Germinal center (tissue), 1 donor: ENCODE measurements at places on chromosomes 13 and 19.

DNA sequence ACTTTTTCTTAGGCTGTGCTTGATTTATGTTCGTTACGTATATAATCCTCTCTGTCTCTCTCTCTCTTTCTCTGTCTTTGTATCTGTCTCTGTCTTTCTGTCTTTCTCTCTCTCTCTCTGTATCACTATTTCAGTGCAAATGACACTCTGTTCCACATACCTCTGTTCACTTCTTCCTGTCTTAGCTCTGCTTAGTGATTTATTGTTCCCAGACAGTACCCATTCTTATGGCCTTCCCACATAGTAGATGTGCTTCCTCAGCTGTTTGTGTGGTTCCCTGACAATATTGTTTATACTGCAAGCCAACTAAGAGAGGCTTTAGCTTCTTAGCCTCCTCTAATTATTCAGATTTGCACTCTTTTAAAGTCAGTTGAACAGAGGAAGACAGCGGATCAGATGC, 1244.2 kb downstream of the DIAPH3 start:
- no peak for DNase-seq

DNA sequence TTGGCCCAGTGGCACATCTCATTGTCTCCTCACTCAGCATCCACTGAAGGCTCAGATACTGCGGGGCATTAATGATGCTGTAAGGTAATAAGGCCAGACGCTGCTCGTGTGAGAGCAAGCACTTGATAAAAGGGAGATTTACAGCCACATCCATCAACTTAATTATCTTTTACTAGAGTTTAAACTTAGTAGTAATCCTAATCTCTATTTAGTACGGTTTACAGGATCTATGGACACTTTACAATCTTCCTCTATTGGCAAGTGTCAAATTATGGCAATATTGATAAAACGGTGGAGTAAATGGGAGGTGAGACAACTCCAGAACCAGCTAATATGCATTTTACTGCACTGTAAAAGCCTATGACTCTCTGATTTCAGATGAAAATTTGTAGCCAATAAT, 192.7 kb upstream of the GPR12 start:
- no peak for DNase-seq

DNA sequence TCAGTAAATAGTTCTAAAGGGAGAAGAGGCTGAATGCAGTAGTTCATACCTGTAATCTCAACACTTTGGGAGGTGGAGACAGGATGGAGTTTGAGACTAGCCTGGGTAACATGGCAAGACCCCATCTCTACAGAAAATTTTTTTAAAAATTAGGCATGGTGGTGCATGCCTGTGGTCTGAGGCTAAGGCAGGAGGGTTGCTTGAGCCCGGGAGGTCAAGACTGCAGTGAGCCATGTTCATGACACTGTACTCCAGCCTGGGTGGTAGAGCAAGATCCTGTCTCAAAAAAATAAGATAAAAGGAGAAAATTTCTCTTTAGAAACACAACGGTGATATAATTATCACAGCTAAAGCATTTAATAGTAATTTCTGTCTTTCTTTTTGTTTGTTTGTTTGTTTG, 57.1 kb downstream of the SIPA1L3 start:
- no peak for DNase-seq

GRCh38 chr19:4984438-4984990, 15.6 kb downstream of the KDM4B start:
- DNase-seq, result no peak

DNA sequence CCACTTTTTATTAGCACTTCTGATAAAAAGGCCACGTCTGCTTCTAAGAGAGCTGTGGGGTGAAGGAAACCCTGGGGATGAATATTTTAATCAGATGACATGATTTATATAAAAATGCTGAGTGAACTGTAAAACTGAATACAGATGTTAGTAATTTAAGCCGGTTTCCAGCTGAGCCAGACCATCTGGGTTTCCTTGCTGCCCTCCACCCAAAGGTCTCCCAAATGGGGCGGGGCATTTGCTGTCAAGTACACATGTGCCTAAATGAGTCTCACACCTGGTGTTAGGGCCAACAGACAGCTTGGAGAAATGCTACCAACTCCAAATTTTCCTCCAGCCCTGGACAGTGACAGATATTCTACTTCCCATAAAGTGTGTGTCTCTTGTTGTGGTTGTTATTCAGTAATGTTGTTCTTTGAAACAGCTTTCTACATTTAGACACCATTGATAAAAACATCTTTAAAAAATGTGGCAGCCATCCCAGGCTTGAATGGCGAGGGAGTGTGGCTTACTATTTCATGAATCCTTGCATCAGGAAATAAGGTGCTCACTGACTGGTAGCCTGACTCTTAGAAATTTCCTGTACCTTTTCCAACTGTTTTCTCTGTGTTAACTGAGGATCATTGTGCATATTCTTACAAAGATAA, 350.4 kb downstream of the MTUS2 start:
- no peak for DNase-seq

- no peak for DNase-seq
These were observed at the start of gene KLK12 for GRCh38 chr19:51034704-51035103. Gene KLK12 (minus strand): TSS chr19:51035002. CDS start chr19:51034621, 381 bp downstream.

GRCh38 chr19:8688930-8689329, 9.7 kb downstream of the ACTL9 start:
- DNase-seq, result no peak

- no peak for DNase-seq
These were observed 36.8 kb downstream of the PHF11 start for GRCh38 chr13:49532593-49532992.
